Stimulated activated CD4-positive, alpha-beta T cell treated with anti-CD3 and anti-CD28 coated beads, Interleukin-4, amount 100 ng/mL, for 48 hours (primary cell): ENCODE measurements at places on chromosomes 16 and 17.

- no peak for DNase-seq
Observed at GRCh38 chr16:56423584-56424403, 1.6 kb downstream of the AMFR start.

GRCh38 chr17:47733674-47734410 lies 806 bp downstream of the TBX21 start:
- no peak for DNase-seq

DNA sequence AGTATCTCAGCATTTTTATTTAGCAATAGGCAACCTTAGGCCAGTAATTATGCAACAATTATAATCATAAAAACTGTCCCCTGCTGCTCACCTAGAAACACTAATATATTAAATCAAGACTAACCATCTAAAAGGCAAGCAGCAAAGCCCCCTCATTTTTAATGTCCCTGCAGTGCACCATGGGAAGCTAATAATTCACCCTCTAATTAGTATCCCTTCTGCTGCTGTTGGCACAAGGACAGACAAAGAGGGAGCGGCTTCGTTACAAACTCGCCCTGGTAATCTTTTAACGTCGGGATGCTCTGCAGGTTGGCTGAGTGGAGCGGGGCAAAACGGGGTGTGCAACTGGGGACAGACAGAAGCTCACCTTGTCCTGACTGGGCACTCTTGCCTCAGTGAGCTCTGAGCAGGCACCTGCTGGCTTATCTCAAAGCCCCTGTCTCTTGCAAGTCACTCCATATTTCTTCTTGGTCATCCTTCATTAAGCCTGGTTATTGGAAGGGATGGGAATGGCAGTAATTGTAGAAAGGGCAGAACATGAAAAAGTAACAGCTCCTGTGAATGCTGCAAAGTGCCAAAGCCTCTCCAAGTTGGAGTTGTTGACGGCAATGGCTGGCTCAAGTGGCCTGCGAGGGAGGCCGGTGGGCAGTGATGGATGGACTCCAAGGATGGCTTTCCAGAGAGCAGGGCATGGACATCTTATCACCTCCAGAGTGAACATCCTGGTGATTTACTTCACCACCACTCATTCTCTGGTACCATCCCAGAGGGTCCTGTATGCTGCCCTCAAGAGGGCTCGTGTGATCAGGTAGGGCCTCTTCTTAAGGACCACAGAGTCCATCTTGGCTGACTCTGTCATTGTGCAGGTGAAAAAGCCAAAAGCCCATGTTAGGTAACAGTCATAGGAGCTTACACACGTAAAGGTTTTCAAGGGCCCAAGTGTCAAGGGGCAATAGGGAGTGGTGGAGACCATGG lies 219.6 kb upstream of the N4BP1 start:
- DNase-seq: no peak

GRCh38 chr17:64439956-64440355 lies 9.0 kb upstream of the MILR1 start:
- DNase-seq: no peak

DNA sequence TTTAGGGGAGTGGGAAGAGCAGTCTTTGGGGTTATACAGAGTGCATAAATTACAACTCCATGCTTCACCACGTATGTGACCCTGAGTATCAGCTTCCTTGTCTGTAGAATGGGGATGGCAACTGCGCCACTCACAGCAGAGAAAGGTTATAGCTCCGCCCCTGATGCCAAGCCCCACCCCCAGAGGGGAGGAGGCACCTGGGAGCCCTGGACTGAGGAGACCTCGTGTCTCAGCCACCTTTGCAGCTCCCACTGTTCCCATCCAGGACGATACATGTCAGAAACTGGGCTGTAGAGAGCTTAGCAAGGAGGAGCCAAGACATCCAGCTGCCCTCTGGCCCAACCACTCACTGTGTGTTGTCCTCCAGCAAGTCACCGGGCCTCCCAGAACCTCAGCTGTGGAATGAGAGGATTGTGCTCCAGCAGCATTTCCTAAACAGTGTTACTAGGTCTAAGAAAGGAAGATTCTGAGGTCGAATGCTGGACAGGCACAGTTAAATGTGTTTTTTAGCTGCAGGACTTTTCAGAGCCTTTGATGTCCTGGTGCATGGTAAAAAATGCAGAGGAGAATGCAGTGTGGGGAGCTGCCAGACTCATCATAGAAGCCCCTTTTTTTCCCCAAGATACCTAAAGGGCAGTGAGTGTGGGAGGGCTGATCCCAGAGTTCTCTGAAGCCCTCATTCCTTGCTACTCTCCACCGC lies 49.4 kb downstream of the BEAN1 start:
- peak; percentile 64 for DNase-seq

GRCh38 chr17:1034652-1035210 lies 37.8 kb downstream of the TIMM22 start:
- no peak for DNase-seq

DNA sequence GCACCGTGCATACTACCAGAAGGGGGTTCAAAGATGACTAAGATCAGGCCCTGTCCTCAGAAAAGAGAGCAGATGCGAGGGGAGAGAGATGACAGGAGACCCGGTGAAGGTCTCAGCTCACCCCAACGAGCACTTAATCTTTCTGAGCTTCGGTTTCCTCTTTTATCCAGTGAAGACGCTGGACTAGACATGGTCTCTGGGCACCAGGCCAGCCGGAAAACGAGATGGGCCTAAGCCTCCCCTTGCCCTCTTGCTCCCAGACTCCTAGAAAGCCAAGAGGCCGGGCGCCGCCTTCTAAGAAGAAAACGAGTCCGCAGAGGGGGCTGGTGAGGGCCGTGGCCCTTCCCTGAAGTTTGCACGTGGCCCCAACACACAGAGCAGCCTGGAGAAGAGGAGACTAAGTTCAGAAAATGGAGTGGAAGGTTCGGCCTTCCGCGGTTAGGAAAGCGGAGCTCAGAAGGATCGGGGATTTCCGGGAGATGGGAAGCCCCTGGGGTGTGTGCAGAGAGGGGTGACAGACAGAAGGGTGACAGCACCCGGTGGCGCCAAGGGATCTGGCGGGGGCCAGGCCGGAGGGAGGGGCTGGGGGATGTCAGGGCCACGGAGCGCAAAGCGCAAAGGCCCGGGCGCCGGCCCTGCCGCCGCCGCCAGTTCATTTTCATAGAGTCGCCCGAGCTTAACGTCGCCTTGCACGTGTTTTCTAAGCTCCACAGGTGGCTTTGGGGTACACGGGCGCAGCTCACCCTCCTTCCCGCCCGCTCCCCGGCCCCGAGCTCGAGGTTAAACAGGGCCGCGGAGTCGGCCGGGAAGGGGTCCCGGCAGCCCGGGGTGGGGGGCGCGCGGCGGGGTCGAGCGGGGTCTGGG lies 42.1 kb upstream of the BHLHA9 start:
- no peak for DNase-seq

DNA sequence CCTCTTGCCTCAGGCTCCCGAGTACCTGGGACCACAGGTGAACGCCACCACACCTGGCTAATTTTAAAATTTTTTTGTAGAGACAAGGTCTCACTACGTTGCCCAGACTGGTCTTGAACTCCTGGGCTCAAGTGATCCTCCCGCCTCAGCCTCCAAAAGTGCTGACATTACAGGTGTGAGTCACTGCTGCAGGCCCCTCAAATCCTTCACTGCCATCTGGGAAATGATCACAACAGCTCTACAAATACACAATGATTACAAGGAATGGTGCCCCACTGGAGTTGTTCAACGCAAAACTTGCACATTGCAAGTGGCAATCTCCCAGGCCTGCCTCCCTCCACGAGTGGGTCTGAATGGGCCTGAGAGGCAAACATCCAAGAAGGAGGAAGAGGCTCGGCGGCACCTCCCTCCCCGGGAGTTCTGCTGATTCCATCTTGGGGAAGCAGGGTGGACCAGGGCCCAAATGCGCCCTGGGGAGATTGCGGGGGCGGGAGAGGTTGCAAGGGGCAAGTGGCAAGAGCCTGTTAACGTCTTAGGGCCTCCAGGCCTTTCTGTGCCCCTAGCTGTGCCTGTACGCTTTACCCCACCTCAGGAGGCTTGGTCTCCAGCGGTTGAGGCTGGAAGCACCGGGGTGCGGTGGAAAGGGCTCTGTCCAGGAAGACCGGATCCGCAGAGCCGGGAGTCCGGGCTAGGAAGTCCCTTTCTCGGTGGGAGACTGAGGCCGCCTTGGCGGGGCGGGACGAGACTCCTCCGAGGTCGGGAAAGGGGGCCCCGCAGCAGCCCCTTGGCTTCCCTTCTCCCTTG lies 656 bp upstream of the IGFBP4 start:
- no peak for DNase-seq

DNA sequence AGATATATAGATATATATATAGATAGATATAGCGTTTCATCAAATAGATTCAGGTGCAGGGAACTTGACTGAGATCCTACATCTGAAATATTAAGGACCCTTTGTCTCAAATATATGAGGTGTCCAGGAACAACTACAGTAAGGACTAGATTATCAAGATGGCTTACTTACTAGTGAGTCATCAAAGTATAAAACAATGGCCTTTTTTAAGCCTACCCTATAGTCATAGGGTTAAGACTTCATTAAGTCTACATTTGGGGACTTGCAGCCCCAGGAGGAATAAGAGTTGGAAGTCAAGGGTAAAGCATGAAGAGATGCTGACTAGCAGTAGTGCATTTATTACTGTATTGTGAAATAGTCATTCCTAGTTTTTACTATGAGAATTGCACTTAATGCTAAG lies 1023.4 kb downstream of the CDH11 start:
- DNase-seq: no peak

DNA sequence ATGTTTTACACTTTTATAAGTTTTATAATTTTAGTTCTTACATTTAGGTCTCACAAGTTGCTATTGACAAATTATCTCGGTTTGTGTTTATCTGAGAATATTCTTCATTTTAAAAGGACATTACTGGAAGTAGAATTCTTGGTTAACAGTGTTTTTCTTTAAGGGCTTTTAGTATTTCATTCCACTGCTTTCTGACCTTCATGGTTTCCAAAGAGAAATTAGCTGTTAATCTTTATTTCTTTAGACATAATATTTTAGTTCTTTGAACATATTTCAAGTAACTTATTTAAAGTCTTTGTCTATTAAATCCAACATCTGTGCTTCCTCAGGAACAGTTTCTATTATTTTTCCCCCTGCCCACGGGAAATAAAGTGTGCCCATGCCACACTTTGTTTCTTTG lies 240.1 kb upstream of the AXIN2 start:
- no peak for DNase-seq

DNA sequence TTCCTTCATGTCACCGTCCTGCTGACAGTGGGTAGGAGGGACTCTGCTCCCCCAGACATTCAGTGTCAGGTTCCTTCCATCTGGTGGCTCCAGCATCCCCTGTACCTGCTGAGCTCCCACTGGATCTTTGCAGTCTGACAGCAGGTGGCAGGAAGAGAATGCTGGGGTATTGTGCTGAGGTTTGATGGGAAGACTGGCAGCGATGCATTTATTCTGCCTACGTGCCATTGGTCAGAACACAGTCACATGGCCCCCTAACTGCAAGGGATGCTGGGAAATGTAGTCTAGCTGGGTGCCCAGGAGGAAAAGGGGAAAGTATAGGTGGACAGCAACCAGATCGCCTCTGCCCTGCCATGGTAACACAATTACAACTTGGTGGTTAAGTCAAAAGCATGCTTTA lies 44.4 kb downstream of the IRX3 start:
- no peak for DNase-seq

DNA sequence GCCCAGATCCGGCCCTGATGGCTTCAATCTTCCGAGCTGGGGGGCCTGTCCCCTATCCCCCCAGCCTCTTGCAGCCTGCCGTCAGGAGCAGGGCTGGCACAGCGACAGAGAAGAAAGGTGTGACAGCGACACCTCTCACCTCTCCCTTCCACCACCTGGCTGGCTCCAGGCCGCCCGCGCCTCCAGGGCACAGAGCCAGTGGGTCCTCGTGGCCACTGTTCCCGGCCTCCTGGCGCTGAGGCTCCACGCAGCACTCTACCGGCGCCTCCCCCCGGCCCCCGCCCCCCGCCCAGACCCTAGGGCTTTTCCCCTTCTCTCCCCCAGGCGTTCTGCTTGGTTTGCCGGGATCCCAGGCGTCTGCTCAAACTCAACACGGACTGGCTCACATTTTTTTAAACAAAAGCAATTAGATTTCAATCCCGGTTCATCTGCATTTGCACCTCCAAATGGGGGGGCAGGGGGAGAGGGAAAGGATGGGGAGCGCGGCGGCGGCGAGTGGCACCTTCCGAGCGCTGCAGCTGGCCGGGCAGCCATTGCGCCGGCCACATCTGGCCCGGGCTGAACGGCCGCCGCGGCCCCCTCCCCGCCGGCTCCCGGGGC lies 12.8 kb upstream of the CBX8 start:
- DNase-seq: no peak

DNA sequence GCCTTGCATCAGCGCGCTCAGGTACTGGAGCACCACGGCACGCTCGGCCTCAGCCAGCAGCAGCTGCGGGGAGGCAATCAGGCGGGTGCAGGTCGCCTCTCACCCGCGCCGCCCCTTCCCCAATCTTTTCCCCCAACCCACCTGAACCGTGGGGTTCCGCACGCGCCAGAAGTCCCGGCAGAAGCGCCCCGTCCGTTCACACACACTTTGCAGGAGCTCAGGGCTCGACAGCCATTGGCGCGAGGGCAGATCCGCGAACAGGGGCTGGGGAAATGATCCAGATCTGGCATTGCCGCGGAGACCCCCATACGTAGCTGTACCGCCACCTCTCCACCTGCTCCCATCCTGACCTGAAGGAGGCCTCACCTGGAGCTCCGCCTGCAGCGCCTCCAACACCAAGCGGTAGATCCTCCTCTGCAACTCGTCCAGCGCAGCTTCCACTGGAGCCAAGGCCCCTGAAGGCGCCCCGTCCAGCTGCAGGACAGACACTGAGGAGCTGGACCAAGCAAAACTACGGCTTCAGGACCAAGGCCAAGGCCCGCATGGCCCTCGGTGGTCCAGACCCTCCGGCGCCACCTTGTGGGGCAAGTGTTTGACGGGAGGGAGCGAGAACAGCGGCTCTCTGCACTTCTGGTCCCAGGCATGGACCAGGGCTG lies 1.4 kb upstream of the MATCAP1 start:
- peak; percentile 82 for DNase-seq

DNA sequence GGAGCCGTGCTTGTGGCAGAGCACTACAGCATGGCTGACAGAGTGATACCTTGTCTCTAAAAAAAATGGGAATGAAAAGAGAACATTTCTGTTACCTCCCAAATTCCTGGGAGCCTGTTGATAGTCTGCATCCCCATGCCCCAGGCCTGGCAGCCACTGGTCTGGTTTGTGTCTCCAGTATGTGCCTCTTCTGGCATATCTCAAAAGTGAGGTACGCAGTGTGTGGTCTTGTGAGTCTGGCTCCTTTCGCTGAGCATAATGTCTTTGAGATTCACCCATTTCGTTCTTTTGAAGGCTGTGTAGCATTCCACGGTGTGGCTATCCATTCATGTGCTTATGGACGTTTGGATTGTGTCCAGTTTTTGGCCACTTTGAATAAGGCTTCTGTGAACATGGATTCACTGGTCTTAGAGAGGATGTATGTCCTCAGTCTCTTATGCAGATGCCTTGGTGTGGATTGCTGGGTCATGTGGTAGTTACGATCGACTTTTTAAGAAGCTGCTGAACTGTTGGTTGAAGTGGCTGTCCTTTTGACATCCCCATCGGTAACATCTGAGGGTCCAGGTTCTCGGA lies 39.1 kb downstream of the PRMT7 start:
- DNase-seq: no peak
